ENCODE measurements at places on chromosomes 2 and 18.
A peak's percentile ranks its signal among the peaks of the same experiment; 100 is the strongest.

- DNase-seq: no peak
Observed at GRCh38 chr2:135494503-135494902, 36.5 kb downstream of the ZRANB3 start.

- DNase-seq: no peak
Observed at GRCh38 chr2:185860321-185860720, 121.7 kb downstream of the FSIP2 start.

- DNase-seq: no peak
Observed at GRCh38 chr2:58271826-58272225, 30.7 kb upstream of the FANCL start.

GRCh38 chr18:47750889-47751423, 179.5 kb downstream of the SMAD2 start:
- DNase-seq: no peak

DNA sequence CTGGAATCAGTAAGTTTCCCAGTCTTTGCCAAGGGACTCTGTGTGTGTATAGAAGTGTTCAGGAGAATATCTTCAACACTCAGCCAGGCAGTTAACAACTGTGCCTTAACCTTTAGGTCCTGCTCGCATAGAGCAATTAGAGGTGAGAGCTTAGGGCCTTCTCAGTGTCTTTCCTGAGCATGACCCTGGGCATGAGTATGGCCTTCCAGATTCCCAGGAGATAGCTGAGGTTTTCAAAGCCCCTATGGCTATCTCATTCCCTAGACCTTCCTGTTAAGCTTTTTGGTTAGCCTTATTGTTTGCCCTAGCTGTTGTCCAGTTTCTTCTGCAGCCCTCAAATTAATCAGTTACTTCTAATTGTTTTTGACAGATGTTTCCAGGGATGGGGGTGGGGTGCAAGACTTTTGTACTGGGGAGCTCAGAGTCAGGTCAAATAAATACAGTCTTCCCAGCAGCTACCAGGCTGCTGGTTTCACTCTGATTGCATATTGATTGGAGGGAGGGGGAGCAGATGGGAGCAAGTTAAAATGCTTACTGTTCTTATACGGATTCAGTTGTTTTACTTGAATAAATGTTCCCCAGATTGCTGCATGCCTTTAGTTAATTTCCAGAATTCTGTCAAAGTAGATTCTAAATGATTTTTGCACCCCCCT, 23.1 kb downstream of the PDK1 start:
- no peak for DNase-seq

- DNase-seq: no peak
Observed at GRCh38 chr2:177602611-177603164, 210.1 kb downstream of the AGPS start.

GRCh38 chr2:148507970-148508369, 136.6 kb upstream of the EPC2 start:
- DNase-seq: no peak

DNA sequence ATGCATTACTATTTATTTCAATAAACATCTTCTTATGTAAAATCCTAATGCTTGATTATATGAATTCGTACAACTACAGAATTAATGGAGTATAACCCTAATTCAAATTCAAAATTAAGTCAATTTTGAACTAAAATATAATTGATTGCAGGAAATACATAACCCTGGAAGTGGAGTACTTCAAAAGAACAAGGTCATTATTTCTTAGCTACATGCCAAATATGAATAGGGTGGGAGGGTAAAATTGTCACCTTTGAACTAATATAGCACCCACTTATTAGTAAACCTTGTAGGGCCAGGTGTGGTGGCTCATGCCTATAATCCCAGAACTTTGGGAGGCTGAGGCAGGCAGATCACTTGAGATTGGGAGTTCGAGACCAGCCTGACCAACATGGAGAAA, 895.4 kb upstream of the ACVR2A start:
- DNase-seq: no peak

DNA sequence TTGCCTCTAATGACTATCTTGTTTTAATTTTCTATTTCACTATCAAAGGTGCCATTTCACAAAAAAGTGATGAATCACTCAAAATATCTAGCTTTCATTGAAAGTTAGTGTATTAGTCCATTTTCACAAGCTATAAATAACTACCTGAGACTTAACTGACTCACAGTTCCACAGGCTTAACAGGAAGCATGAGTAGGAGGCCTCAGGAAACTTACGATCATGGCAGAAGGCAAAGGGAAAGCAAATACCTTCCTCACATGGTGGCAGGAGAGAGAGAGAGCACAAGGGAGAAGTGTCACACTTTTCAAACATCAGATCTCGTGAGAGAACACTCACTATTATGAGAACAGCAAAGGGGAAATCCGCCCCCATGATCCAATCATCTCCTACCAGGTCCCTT, 1220.4 kb upstream of the ZEB2 start:
- DNase-seq: no peak

GRCh38 chr2:170026361-170026760, 151.6 kb upstream of the MYO3B start:
- no peak for DNase-seq

DNA sequence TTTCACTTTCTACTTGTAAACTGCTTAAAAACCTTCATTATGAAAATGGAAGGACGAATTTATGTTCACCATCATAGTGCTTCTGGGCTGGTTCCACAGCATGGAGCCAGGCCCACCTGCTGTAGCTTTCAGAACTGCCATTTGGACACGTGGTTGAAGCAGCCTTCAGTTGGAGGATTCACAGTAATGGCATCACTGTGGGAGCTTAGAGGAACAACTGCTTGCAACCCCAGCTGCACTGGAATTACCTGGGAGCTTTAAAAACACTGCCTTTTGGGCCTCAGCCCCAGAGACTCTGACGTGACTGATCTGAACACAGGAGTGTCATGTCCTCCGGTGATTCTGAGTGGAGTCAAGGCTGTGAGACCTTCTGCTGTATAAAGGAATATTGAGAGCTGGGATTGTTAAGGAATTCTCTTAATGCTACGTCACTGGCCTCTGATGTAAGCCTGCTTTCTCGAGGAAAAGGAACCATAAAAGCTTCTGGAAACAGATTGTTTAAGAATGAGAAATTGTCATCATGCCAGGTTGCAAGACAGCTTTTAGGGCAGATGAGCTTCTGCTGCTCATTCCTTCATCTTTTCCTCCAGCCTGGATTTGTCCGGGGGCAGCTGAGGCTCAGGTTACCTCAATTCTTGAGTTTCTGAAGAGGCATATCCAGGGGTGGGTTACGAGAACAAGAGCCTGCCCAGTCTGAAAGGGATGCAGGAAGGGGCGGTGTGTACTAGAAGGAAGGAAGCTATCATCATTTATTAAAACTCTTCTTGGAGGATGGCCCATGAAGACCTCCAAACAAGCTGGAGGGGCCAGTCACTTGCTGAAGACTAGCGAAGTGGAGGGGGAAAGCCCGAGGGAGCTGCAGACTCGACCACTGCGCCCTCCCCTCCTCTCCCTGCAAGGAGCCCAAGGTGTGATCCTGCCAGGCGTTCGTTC, 1.3 kb upstream of the IL1R1 start:
- DNase-seq: no peak

DNA sequence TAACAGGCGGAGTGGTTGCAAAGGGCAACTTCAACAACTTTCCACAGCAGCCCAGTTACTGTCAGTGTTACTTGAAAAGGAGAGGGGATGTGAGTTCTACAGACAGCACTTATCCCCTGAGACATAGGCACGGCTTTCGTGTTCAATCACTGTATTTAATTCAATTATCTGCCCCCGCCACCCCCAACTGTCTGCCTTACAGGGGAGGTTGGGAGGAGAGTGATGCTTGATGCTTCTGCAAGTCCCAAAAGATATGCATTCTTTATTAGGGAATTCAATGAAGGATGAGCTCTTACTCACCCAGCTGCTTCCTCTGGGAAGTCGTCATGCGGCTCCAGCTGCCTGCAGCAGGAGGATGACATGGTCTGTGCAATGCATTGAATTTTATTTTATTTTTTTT, 639.9 kb downstream of the DCC start:
- no peak for DNase-seq

DNA sequence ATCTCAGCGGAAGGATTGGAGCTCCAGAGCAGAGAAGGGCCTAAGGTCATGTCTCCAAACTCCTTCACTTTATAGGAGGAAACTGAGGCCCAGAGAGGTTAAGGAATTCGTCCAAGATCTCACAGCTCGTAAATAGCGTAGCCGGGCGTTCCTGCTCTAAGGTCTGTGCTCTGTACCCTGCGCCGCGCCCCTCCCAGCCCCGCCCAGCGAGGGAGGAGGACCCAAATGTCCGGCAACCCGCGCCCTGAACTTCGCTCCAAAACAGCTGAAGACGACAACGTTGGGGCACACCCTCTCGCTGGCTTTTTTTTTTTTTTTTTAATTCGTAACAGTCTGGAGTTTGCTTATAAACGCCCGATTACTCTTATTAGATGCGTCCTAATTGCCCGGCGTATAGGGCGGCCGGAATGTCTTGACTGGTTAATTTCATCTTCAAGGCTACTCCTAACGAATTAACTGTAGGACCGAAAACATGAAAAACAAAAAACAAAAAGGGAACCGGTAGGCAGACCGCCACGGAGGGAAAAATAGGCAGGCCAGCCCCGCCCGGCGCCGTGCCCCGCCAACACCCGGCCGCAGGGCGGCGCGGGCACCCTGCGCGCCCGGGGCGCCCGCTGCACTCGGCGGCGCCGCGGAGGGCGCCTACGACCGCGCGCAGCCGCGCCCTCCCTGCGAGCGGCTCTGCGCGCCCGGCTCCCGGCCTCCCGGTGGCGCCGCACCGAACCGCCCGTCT, 928 bp upstream of the FOSL2 start:
- DNase-seq: peak; percentile 98

DNA sequence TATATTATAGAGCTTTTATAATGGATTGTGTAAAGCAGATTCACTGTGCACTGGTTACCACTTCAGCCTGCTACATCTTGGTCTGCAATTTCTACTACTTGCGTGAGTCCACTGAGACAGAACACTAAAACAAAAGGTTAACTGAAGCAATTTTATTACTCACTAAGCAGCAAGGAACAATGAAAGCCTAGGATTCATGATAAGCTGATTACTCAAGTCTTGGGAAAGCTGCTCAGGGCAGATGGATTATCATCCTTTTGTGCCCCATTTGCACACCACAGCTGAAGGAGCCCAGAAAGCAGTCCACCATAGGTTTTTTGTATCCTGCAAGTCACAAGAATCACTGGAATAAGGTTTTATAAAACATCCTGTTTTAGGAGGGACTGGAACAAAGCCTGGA, 1215.2 kb upstream of the TMEFF2 start:
- no peak for DNase-seq

DNA sequence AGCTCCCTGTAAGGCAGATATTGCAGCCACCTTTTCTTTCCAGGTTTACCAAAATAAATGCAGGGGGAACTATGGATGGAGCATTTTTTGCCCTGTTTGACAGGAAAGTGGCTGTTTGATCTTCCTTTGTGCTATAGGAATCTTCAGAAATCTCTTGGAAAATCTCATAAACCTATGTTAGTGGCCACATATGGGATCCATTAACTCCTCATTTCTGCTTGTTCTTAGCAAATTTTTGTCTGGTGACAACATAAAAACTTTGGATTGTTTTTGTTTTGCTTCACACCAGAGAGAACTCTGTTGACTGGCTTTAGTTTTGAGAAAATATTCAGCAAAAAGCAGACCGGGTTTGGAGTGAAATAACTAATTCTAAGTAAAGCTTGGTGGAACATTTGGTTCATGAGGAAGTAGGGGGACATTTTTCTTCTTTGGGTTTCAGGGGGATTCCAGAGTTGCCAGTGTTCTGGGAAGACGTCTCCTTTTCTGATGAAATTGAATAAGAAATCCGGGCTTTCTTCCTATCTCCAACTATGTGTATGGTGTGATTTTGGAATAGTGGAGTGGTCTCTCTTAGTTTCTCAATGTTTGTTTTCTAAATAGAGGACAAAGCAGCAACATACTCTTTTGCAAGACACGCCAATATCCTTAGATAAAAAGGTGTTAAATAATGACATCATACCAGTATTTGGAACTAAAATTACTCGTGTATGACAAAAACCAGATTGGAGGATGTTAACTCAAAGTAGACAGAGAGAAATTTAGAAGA, 174.4 kb downstream of the ICOS start:
- DNase-seq: no peak

DNA sequence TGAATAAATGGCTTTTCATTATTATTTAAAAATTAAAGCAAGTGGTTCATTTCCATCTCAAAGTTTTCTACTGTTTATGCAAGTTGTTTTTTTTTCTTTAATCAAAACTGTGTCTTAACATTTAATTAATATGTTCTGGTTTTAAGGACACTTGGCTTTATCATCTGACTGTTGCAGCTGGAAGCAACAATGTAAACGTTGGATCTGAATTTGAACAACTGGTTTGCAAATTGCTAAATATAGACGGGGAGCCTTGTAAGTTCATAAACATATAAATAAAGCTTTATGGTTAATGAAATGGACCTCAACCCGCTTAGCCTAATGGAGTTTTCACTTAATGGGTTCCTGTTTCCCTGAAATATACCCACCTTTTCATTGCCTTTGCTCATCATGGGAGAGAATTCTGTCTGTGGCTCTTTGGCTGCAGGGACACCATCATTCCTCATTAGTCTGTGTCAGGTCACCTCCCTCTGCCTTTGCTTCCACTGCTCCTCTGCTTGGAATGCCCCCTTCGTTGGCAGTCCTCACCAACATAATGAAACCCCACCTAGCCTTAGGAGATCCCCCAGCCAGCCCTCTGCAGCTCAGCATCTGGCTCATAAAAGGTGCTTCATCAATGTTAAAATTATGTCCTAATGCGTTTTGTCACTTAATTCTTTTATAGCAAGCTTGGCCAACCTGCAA, 44.2 kb upstream of the DYNC2LI1 start:
- DNase-seq: no peak

DNA sequence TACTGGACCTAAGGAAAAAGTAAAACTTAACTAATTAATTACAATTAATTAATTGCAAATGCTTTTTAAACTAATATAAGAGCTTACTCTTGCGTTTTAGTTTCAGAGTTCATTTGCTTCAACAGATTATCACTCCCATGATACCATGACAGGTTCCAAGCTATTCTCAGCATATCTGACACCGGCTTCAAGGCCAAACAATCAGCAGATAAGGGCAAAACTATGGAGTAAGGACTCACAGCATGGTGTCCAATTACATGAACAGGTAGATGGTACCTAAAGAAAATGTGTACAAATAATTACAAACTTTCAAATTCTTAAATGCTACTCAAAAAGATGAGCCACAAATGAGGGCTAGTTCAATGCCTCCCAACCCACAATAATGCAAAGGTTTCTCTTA, 77.2 kb downstream of the RTTN start:
- DNase-seq: no peak

All from sigmoid colon (tissue), 7 donors.